ENCODE measurements at places on chromosomes 6 and 20.

DNA sequence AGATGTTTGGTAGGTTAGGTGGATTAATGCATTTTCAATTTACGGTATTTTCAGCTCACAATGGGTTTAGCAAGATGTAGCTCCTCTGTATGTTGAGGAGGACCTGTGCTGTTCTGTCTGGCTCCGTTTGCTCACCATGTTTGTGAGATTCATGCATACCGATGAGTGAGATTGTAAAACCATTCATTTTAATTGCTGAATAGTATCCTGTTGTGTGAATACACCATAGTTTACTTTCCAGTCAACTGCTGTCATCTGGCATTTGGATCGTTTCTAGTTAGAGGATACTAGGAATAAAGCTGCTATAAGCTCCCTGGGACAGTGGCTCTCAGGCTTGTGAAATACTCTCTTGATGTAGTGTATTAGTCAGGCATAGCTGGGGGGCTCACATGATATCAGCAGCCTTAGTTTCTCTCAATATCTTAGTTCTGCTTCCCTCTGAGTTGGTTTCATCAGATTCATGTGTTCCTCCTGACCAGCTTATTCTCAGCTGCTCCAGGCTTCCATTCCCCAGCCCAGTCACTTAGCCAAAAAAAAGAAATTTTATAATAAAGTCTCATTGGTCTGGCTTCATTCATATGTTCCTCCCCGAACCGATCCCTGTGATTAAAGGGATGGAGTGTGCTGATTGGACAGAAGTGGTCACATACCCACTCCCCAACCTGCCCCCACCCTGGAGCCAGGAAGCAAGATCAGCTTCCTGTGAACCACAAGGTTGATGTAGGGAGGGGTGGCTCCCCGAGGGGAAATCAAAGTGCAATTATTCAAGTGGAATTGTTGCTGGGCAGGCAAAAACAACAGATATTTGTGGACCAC, 10.9 kb upstream of the B4GALT5 start:
- no peak for DNase-seq

DNA sequence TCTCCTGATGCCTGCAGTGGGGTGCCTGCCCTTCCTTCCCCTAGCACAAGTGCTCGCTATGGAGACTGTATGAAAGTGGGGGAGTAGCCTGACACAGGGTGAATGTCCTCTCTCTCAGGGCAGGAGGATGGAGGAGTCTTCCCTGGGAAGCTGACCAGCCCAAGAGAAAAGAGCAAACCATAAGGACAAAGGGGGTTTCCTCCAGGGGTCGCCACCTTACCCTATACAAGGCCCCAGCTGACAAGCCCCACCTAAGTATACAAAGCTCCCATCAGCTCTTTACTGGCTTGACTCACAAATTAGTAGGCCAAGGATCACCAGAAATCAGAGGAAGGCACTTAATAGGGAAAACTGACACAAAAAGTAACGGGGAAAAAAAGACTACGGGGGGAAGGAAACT, 54.1 kb downstream of the PLAGL1 start:
- DNase-seq: no peak

DNA sequence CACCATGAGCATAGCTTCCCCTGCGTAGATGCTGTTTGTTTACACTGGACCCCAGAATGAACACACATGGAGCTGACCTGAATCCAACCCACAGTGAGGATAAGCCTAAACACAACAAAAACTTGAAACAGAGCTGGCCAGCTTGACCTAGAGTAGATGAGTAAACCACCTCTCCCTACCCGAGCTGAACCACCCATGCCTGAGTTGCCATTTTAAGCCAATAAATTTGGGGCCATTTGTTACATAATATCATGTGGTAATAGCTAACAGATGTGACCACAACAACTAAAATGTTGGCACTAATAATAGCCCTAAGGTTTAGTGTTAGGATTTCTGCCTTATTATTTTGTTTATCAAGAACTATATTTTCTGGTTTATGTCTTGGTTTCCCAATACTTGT, 103.2 kb upstream of the GRIK2 start:
- no peak for DNase-seq

DNA sequence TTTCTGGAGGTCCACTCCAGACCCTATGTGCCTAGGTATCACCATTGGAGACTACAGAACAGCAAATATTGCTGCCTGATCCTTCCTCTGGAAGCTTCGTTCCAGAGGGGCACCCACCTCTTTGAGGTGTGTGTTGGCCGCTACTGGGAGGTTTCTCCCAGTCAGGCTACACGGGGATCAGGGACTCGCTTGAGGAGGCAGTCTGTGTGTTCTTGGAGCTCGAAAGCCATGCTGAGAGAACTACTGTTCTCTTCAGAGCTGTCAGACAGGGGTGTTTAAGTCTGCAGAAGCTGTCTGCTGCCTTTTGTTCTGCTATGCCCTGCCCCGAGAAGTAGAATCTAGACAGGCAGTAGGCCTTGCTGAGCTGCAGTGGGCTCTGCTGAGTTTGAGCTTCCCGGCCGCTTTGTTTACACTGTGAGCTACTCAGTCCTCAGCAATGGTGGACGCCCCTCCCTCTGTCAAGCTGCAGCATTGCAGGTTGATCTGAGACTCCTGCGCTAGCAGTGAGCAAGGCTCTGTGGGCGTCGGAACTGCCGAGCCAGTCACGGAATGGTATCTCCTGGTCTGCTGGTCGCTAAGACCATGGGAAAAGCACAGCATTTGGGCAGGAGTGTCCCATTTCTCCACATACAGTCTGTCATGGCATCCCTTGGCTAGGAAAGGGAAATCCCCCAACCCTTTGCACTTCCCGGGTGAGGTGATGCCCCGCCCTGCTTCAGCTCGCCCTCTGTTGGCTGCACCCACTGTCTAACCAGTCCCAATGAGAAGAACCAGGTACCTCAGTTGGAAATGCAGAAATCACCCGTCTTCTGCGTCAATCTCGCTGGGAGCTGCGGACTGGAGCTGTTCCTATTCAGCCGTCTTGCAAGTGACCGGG, 32.5 kb upstream of the ASCC3 start:
- no peak for DNase-seq

- DNase-seq: no peak
Observed at GRCh38 chr6:15096894-15097837, 148.7 kb upstream of the JARID2 start.
